ENCODE measurements at places on chromosomes 16 and 17. TPM values are rescaled to one million over a fixed set of nuclear protein-coding genes. Genes with fewer than 3 reads are reported as not detected.

Gene HAS3
- total RNA-seq = 21.4 TPM

Gene NOMO2
- total RNA-seq = 37.7 TPM

Gene STUB1
- total RNA-seq = 108 TPM

Gene GP1BA
- 0.23 TPM for total RNA-seq

Data from upper lobe of left lung (tissue), 6 donors.